ENCODE measurements at places on chromosomes 11 and 22. TPM values are rescaled to one million over a fixed set of nuclear protein-coding genes. Genes with fewer than 3 reads are reported as not detected.

SYT8 gene
- total RNA-seq: not detected

SCGB2A2 gene
- total RNA-seq: not detected

ALDH3B1 gene
- total RNA-seq: 34.1 TPM

LGALS1 gene
- 1,892 TPM for total RNA-seq

GGT1 gene
- 1.1 TPM for total RNA-seq

SOX10 gene
- total RNA-seq: not detected

CHRM4 gene
- 0.74 TPM for total RNA-seq

C22orf42 gene
- not detected for total RNA-seq

SAA4 gene
- not detected for total RNA-seq

FAM227A gene
- 7.3 TPM for total RNA-seq

CACNA1I gene
- total RNA-seq: 0.09 TPM

MYEOV gene
- 0.65 TPM for total RNA-seq

RTN4R gene
- total RNA-seq: 0.79 TPM

DCHS1 gene
- 26.3 TPM for total RNA-seq

OAF gene
- total RNA-seq: 97.4 TPM

PANX3 gene
- not detected for total RNA-seq

BLID gene
- total RNA-seq: 5.3 TPM

OR2AG2 gene
- not detected for total RNA-seq

OR51B5 gene
- not detected for total RNA-seq

NOX4 gene
- total RNA-seq: 6.7 TPM

MMP8 gene
- 0.19 TPM for total RNA-seq

LIF gene
- 74.7 TPM for total RNA-seq

RAPSN gene
- not detected for total RNA-seq

DMC1 gene
- total RNA-seq: 0.84 TPM

MED17 gene
- 40.6 TPM for total RNA-seq

CEND1 gene
- total RNA-seq: not detected
